Left kidney (tissue), 8 donors: ENCODE measurements at places on chromosomes 11 and 22.

- DNase-seq = no peak
Measured at GRCh38 chr11:93288767-93289166, 41.8 kb upstream of the DEUP1 start.

DNA sequence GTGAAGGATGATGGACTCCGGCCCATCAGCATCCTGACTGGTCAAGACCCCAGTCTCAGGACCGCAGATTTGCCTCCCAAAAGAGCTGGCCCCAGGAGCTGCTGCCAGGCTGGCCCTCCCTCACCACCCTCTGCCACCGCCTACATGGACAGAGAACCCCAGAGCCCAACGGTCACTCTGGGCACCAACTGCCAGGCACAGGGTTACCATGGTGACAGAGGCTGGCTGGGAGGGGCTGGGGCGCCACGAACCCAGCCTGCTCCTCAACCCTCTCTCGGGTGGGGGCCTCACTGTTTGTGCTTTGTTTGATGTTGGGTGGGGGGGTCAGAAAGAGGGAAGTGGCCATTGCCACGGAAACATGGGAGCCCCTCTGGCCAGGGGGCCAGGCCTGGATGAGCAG lies 55.8 kb downstream of the ELFN2 start:
- no peak for DNase-seq

- DNase-seq = no peak
Measured at GRCh38 chr11:70328556-70328955, 58.1 kb downstream of the PPFIA1 start.

DNA sequence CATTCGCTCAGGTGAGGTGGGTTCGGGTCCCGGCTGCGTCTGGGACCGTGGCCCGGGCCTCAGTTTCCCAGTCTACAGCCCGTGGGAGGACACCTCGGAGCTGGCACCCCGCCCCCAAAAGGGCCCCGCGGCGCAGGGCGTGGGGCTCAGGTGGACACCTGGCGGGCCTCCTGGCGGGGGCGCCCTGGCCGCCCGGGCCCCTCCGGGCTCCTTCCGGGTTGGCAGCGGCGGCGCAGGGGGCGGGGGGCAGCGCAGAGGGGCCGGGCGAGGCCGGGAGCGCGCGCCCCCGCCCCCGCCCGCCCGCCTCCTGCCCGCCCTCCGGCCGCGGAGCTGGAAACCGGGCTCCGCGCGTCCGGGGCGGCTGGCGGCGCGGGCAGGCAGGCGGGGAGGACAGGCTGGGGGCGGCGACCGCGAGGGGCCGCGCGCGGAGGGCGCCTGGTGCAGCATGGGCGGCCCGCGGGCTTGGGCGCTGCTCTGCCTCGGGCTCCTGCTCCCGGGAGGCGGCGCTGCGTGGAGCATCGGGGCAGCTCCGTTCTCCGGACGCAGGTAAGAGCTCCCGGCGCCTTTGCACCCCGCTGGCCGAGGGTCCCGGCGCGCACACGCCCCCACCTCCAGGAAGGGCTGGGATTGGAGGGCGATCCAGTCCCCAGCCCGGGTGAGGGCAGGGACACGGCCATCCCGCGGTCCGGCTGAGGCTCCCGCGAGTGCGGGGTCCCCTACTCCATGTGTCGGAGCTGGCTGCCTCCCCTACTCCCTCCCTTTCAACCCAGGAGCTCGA lies at the start of gene EMID1:
Gene EMID1, plus strand, starts transcription at position 303 of the 778 bp plus-strand sequence. Its CDS starts 143 bp downstream, at position 446.
- no peak for DNase-seq

DNA sequence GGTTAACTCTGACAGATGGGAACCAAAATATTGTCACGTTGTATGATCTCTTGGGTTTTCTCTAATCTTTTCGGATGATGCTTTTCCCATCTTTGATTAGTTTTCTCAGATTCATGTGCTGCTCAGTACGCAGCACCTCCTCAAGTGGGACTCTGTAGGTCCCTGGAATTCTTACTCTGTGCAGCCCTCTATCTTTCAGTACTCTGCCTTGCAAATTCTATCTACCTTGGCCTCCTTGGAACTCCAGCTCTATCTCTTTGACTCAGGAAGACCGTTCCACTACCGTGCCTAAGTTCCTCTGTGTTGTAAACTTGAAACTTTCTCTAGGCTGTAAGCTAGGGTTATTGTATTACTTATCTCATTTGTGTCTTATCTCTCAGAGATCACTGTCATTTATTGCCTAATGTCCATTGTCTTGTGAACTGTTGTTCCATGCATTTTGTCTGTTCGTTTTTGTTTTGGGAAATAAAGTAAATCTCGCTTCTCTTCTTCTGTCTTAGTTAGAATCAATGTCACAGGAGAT lies 20.1 kb upstream of the CHORDC1 start:
- no peak for DNase-seq

- DNase-seq = no peak
Measured at GRCh38 chr11:1060410-1060809, 14.3 kb upstream of the MUC2 start.

- DNase-seq = no peak
Measured at GRCh38 chr22:38953577-38954413, 3.6 kb upstream of the APOBEC3A start.

DNA sequence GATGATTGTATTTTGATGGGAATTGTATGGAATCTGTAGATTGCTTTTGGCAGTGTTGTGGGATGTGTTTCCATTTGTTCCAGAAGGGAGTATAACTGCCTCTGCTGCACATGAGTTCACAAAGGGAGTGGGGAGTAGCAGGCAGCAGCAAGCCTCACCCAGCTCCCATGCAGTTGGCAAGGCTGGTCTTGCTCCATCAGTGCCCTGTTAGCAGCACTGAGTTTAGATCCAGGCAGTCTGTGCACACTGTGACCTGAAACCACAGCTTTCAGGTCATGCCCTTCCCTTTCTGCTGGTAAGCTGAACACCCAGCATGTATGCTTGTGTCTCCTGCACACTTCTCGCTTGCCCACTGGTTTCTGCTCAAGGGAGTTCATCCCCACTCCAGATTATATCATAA lies 3.7 kb upstream of the NUCB2 start:
- DNase-seq = no peak

- DNase-seq = no peak
Measured at GRCh38 chr11:14672635-14673034, 29.0 kb downstream of the PDE3B start.

DNA sequence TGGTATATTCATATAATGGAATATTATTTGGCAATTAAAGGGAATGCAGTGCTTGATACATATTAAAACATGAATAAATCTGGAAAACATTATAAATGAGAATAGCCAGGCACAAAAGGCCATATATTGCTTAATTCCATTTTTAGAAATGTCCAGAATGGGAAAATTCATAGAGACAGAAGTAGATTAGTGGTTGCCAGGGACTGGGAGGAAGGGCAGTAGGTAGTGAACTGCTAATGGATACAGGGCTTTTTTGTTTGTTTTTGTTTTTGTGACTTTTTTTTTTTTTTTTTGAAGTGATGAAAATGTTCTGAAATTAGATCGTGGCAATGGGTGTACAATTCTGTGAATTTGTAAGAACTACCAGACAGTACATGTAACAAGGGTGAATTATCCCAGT lies 86.1 kb downstream of the YAP1 start:
- no peak for DNase-seq

- no peak for DNase-seq
Measured at GRCh38 chr11:125256541-125257189, 92.1 kb downstream of the PKNOX2 start.

GRCh38 chr22:17984114-17984513 lies 40.2 kb downstream of the MICAL3 start:
- DNase-seq = no peak

DNA sequence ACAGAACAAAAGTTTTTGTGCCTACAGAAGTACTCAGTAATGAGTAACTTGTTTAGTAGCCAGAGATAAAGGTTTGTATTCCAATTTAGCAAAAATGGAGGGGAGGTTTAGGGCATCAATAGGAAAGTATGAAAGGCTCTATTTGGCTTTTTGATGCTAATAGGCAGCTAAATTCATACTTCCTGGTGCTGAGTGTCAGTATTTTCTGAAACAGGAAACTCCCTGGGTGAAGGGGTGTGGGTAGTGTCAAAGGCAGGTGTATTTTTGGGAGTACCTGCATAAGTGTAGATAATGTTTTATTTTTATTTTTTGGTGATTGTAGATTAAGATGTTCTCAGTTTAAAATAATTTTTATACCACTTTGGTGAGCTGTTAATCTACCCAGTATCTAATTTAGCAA lies 29.3 kb upstream of the MMP7 start:
- DNase-seq = no peak

GRCh38 chr11:126523441-126524205 lies 168.1 kb downstream of the ST3GAL4 start:
- DNase-seq = no peak

- peak; percentile 50 for DNase-seq
Measured at GRCh38 chr11:125451400-125452124, 44.5 kb downstream of the FEZ1 start.

DNA sequence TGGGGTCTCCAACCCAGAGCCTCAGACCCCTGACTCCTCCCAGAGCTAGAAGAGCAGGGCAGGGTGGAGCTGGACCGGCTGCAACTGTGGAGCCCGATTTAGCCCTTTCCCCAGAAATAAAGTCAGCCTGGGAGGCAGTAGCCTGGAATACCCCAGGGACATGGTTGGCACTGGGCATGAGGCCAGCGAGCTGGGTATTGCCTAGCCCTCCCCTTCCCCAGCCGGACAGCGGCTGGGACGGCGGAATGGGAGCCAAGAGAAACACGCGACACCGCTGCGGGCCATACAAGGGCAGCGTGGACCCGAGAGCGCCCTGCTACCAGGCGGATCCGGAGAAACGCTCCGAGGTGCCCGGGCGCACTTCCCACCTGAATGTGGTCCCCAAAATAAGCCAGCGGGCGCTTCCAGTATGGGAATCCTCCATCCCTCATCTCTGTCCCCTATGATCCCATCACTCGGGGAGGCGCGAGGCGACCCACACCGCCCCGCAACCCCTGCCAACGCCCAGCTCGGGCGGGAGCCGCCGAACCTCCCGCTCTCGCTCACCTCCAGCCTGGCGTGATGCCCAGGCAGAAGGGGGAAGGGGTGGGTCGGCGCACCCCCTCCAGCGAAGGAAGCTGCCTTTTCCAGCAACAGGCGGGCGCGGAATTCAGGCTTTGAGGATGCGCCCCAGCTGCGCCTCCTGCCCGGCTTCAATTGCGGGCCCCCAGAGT lies 758 bp downstream of the MCAM start:
- no peak for DNase-seq

DNA sequence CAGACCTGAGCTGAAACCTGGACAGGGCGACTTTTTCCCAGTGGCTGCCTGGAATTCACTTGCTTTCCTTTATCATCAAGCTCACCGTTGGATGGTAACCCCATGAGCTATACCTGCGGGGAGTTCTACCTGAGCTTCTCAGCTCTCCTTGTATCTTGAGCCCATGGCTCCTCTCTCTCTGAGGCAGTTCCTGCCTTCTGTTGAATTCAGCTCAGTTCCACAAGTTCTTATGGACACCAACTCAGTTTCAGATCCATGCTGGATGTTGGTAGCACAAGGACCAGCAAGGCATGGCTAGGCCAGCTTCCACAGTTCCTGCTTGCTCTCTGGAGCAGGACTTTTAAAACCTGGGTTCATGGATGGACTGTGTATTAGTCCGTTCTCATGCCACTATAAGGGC lies 58.3 kb upstream of the AMPD3 start:
- no peak for DNase-seq

DNA sequence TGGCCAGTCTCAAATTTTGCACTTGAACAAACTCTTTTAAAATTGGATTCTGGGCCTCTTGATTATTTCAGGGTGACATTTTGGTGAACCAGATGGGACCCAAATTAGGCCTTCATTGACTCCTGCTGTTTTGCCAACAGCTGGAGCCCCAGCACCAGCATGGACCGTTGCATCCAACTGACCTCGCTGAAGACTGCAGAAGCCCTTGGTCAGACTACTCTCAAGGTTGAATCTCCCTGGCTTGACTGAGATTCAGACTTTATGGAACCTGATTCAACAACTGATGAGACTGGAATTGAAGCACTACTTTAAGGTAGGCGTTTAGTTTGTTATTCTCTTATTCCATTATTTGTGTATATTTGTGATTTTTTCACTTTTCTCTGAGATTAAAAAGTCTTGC lies 41.7 kb downstream of the NARS2 start:
- DNase-seq = no peak

DNA sequence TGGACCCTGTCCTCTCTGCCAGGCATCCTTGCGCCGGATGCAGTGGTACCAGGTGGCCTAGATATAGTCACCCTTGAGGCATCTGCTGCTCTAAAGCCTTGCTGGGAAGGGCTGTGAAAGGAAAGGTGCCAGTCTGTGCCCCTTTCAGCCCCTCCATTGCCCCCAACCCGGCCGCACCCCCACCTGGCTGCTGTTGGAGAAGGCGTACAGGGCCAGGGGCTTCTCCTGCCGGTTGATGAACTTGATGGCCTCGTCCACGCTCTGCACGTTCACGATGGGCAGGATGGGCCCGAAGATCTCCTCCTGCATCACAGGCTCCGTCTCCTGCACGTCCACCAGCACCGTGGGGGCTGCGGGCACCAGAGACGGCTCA lies 10.2 kb downstream of the ALDH3B2 start:
- no peak for DNase-seq

- DNase-seq = no peak
Measured at GRCh38 chr11:35978183-35978582, 34.3 kb downstream of the LDLRAD3 start.

- DNase-seq = no peak
Measured at GRCh38 chr11:110200241-110200640, 96.2 kb downstream of the RDX start.

GRCh38 chr11:16945671-16946469 lies 68.3 kb downstream of the PLEKHA7 start:
- DNase-seq = no peak

DNA sequence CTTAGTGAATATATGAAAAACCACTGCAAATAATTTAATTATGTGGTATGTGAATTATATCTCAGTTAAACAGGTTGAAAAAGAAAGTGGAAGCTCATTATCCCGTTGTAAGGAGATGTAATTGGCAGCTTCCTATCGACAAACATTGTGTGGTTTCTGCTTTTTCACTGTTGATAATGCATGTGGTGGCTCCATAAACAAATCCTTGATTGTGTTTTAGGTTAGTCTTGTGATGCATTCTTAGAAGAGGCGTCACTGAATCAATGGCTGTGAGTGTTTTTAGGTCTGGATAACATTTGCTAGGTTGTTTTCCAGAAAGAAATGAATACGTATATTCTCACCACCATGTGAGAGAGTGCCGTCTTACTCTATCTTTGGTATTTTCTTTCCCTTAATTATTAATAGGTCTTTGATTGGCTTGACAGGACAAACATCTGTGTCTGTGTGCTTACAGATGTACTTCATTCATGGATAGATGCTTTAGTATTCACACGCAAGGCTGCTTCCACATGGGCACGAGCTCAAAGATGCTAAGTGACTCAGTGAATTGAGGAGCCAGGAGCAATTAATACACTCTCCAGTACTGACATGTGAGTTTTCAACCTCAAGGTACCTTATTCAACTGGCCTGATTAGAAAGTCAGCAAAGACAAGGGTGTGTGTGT lies 166.7 kb downstream of the TBC1D22A start:
- no peak for DNase-seq

DNA sequence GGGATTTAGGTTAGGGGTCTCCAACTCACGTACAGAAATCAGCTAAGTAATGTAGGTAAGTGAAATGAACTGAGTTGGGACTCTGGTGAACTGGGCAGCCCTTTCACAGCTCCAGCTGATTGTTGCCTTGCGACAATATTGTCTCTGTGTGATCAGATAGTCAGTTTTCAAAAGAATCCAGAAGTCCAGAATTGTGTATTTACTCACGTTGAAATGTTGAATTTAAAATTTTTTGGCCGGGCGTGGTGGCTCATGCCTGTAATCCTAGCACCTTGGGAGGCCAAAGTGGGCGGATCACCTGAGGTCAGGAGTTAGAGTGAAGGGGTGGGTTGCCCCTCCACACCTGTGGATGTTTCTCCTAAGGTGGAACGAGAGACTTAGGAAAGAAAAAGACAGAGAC lies 18.8 kb upstream of the WDR74 start:
- no peak for DNase-seq
